ENCODE measurements at places on chromosomes 3 and 15. TPM values are rescaled to one million over a fixed set of nuclear protein-coding genes. Genes with fewer than 3 reads are reported as not detected.
A peak's percentile ranks its signal among the peaks of the same experiment; 100 is the strongest.

PPM1M gene
- total RNA-seq, result 8.7 TPM

DNA sequence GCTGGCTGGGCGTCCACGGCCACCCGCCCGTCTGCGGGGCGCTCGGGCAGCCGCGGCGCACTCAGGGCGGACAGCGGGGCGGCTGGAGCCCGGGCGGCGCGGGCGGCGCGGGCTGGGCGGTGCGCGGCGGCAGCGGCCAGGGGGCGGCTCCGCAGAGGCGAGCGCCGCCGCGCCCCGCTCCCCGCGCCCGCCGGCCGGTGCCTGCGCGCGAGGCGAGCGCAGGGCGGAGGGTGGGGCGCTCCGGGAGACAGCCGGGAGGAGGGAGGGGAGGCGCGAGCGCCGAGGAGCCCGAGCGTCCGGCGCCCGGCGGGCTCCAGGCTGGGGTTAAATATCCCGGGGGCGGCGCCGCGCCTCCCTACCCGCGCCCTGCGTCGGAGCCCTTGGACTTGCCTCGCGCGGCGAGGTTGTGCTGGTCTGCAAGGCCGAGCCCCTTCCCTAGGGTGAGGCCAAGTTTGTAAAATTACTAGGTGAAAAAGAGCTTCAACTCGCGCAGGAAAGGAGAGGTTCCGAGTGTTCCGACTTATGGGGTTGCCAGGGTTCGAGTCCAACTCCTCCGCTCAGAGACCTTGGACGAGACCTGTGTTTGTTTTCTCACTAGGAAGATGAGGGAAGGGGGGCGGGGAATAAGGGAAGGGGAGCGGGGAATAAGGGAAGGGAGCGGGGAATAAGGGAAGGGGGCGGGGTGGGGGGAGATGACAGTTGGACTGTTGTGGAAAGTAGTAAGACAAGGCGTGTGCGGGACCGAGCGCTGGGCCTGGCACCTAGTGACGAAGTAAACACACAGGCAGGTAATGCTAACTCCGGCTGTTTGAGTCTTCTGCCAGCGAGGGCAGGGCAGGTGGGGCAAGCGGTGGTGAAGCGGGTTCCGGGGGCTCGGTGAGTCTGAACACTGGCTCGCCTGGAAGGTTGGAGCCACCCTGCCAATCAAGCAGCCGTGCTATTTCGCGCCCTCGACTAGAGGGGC, at the start of gene TNFAIP8L3:
Gene TNFAIP8L3 (minus strand): TSS at position 301 of the 964 bp plus-strand sequence. CDS start 311 bp downstream, outside the sequence.
- DNase-seq, result peak; percentile 69

DNA sequence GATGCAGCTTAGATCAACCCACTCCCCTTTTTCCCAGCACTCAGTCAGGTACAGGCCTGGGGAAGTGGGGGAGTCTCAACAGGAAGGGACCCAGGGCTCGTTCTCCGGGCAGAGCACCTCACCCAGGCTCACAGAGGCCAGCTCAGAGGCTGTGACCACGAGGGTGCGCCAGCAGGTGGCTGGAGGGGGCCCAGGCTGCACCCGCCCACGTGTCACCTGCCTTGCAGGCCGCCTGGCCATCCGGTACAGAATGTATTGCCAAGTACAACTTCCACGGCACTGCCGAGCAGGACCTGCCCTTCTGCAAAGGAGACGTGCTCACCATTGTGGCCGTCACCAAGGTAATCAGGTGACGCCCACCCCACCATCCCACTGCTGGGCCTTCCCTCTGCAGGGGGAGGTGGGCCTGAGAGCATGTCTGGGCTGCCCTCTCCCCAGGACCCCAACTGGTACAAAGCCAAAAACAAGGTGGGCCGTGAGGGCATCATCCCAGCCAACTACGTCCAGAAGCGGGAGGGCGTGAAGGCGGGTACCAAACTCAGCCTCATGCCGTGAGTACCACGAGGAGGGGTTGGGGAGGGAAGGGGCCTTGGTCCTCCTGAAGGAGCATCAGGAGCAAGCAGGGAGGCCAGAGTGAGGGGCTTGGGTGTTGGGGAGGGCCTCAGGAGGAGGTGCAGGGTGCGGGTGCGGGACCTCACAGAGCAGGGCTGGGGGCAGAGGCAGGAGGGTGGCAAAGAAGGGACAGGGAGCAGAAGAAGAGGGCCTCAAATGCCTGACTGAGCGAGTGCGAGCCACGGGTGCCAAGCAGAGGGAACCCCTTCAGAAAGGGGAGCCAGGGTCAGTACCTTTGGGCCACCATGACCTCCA, 14.0 kb upstream of the LMAN1L start:
- peak; percentile 79 for DNase-seq

- no peak for DNase-seq
Measured at GRCh38 chr3:134911586-134912548, 116.8 kb downstream of the EPHB1 start.

GRCh38 chr3:108877901-108878300, 55.3 kb downstream of the TRAT1 start:
- no peak for DNase-seq

DNA sequence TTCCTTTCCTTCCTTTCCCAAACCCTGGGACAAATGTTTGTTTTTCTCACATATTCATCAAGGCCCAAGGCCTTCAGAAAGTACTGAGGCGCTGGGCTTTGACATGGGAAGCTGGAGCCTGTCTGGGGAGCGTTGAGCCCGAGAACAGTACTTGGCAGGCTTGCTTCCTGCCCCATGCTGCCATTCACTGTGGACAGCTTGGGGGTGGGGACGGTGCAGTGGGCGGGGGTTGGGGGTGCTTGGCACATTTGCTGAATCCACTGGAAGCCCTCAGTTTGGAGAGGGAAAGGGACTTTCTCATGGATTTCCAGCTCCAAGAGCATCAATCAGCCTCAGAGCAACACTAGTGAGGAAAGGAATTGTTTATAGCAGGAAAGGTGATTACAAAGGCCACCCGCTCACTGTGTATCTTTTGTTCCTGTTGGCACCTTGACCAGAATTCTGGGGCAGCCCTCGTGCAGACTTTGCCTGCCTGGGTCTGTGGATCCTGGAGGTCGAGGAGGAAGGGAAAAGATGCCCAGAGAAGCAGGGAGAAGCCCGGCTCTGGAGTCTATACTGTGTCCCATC, 199.8 kb upstream of the RGMA start:
- no peak for DNase-seq

DNA sequence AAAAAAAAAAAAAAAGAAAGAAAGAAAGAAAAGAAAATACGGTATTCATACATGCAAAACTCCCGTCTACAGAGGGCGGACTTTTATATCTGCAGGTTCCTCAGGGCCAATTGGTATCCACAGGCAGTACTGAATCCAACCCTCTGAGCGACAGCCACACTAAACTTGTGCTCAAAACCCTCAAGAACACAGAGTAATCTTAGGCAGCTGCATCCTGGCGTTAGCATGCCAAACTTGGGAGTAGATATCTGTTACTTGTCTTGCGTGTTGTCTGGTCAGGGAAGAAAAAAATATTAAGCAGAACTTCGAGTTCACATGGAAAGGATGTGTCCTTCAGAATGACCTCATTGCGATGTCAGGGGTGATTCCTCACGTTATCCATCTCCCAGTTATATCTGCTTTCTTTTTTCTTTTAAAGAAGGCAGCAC, 12.8 kb downstream of the SNAP23 start:
- no peak for DNase-seq

GRCh38 chr3:107367353-107367752, 9.9 kb upstream of the CCDC54 start:
- DNase-seq, result no peak

DNA sequence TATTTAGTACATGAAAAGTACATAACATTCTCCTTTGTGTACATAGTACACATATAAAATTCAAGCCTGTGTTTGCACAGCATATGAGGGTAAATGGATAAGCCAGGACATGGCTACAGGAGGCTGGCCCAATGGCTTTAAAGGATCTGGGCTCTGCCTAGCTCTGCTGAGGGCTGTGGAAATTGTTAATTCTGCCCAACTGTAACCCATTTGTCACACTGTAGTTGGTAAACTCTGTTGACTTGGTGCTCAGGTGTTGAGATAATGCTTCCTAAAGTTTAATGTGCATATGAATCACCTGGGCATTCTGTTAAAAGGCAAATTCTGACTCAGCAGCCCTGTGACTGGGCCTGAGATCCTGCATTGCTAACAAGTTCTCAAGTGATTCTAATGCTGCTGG, 196.5 kb upstream of the ZPLD1 start:
- DNase-seq, result no peak

GRCh38 chr3:27659279-27660021, 62.7 kb downstream of the EOMES start:
- DNase-seq, result peak; percentile 65

Data from Right ventricle myocardium inferior (tissue), 1 donor.